ENCODE measurements at places on chromosomes 3 and 15.

DNA sequence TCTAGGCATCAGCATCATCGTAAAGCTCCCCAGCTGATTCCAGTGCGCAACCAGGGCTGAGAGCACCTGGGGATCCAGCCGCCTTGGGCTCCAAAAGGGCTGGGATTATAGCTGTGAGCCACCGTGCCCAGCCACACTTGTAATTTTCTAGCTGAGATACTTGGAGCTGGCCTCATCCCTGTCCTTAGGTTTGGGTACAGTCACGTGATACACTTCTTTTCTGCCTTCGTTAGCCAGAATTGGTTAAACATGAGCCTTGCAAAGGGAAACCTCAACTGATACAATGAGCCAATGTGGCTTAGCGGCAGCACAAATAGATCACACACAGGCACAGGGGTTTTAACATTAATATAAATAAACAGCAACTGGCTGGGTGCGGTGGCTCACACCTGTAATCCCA, 69.8 kb upstream of the GCNT3 start:
- DNase-seq, result no peak

- no peak for DNase-seq
These were observed 27.8 kb upstream of the RIOX2 start for GRCh38 chr3:97999994-98000393.

GRCh38 chr3:60399861-60400845, 851.1 kb downstream of the FHIT start:
- DNase-seq, result no peak

GRCh38 chr15:68149059-68149458, 56.1 kb downstream of the CALML4 start:
- DNase-seq, result no peak

DNA sequence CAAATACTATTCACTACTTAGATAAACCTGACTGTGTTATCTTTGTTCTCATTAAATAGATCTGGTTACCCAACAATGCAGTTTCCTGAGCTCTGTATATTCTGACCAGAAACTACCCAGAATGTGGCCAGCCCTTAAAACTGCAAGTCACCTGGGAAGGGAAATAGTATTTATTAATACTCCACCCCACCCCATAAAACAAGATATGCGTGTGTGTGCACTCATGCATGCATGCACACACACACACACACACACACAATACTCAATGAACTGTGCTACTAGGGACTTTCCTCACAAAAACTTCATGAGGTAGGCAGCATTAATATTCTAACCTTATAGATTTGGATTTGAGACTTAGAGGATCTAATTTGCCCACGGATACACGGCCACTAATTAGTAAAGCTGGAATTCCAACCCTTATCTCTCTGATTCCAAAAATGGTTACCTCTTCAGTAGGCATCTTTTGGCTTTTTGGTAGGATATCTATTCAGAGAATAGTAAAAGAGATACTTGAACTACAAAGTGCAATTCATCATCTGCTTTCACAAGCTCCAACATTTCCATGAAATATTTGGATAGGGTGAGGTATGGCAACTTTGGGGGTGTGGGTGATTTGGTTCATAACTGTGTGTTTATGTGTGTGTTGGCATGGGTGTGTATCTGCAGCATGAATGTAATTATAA, 197.0 kb upstream of the CFAP20DC start:
- DNase-seq, result no peak

GRCh38 chr15:89863918-89864317, 29.9 kb downstream of the AP3S2 start:
- no peak for DNase-seq

DNA sequence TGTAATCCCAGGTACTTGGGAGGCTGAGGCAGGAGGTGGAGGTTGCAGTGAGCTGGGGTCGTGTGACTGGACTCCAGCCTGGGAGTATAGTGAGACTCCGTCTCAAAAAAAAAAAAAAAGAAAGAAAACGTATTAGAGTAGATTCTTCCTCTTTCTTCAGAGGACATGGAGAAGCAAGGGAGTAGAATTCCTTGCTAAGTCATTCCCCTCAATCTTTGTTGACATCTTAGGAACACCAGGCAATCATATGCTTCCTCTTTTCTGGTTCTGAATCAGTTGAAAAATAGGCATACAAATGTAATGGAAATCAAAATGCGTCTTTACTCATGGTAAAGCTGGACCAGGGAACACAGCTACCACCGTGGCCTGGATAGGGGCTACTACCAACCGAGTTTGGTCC, 38.3 kb upstream of the ATOSA start:
- DNase-seq, result no peak

DNA sequence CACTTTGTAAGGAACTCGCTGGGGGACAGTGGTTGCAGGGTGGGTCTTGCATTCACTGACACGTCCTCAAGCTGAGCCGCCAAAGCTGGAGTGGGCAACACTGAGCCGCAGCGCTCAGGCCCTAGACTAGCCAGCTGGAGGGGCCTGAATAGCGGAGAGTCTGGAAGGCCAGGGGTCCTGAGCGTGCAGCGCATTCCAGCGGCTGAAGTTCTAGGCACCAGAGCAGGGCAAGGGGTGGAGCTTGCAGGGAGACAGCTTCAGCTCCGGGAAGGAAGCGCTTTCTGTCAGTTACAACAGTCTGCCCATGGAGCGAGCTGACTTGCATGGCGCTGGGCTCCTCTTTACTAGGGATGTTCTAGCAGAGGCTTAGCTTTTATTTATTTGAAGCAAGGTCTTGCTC, 2.7 kb downstream of the MAP6D1 start:
- no peak for DNase-seq

- no peak for DNase-seq
These were observed 14.2 kb downstream of the RAB6B start for GRCh38 chr3:133881492-133881891.

GRCh38 chr15:92809064-92809879, 90.9 kb upstream of the CHD2 start:
- peak; percentile 99 for DNase-seq

Measured in CD4-positive, alpha-beta T cell treated with Interleukin-4 for 4 hours (primary cell).